ENCODE measurements at places on chromosomes 2 and 18.

- DNase-seq, result no peak
Observed at GRCh38 chr2:150109028-150109427, 378.4 kb downstream of the RND3 start.

GRCh38 chr18:933082-933481, 28.4 kb downstream of the ADCYAP1 start:
- no peak for DNase-seq

- no peak for DNase-seq
Observed at GRCh38 chr2:25993049-25993448, 10.8 kb upstream of the KIF3C start.

DNA sequence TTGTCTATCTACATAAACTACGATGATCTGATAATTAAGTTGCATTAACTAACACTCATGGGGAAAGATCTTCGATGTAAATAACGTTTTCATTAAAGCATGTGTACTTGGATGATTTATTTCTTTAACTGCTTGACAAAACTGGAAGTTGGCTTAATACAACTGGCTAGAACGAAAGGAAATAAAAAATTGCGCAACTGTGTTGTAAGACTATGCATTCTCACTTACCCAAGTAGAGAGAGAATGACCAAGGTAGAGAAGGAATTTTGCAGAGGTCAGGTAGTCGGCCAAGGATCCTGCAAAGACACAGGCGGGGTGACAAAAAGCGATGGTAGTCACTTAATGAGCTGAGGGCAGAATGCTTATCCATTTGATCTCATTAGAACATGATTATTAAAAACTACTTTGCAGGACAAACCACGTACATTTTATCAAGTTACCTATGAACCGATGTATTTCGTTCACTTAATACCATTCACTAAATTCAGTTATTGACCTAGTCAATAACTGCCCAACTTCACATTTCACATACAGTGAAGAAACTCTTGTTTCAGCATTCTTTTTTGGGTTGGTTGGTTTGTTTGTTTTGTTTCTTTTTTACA, 900 bp downstream of the SLC40A1 start:
- DNase-seq, result no peak

DNA sequence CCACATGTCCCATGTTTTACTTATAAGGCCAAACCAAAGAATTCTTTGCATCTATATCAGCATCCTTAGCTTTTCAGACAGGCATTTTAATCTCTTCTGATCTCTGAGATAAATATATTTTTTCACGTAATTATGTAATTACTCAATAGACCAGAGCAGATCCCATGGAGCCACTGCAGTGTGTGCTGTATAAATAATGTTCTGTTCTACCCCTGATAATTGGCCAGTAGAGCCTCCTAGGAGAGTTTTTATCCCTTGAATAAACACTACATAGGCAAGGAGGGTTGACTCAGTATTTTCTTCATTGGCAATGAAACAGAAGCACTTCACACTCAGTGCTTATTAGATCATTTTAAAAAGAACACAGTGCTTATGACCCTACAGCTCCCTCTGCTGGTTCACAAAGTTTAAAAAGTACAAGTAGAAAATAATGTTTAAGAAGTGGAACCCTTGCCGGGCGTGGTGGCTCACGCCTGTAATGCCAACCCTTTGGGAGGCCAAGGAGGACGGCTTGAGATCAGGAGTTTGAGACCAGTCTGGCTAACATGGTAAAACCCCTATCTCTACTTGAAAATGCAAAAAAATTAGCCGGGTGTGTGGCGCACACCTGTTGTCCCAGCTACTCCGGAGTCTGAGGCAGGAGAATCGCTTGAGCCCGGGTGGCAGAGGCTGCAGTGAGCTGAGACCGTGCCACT, 91.9 kb downstream of the PPP1R1C start:
- DNase-seq, result peak; percentile 64

DNA sequence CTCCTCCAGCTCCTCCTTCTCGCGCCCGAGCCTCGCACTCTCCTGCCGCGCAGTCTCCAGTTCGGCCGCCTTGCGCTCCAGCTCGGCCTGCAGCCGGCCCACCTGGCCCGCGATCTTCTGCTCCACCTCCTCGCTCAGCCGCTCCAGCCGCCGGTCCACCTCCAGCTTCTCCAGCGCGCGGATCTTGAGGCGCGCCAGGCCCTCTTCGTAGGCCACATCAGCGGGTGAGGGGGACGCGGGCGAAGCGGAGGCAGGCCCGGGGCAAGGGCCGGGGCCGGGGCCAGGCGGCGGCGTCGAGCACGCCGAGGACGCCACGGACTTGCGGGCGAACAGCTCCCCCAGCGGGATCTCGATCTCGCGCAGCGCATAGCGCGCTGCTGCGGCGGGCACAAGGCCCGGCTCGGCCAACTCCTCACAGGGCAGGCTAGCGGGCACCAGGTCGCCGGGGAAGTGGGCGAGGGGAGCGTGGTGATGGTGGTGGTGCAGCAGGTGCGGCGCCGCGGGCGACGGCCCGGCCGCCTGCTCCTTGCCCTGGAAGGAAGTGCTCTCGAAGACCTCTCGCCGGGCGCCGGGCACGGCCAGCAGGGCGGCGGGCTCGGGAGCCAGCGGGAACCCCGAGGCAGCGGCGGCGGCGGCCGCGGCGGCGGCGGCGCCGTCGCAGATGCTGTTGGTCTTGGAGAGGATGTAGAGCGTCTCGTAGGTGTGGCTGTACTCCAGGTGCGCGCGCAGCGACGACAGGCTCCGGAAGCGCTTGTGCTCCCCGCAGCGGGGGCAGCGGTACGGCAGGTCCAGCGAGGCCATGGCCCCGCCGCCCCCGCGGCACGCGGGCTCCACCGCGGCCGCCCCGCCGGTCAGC, 15.2 kb downstream of the FBXO41 start:
- peak; percentile 70 for DNase-seq

DNA sequence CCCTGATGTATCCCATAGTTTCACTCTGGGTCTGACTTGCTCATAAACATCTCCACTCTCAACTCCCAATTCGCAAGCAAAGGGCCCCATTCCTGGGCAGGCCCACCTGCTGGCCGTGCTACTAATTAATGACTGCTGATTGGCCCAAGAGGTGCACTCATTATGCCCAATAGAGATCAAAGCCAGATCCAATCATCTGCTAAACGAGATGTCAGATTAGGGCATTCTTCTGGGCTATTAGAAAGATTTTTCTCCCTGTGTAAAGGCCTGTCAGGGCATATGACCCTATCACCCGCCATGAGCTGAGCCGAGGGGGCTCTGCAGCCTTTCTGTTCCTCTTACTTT, 103.4 kb upstream of the HAAO start:
- no peak for DNase-seq

- no peak for DNase-seq
Observed at GRCh38 chr2:2399396-2399795, 68.3 kb upstream of the MYT1L start.

GRCh38 chr18:31429623-31430022, 17.9 kb upstream of the DSG3 start:
- DNase-seq, result peak; percentile 70

DNA sequence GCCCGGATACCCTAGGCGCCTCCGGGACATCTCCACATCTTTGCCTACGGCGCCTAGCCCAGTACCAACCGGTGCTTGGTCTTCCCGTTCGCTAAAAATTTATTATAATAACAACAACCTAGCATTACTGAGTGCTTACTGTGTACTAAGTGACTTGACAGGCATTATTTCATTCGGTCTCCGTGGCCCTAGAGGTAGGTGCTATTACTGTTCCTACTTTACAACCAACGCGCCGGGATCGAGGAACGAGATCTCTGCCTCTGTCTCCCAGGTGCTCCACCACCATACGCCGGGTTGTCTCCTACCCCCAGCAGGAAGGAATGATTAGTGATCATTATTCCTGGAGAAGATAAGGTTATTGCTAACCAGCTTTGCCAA, 657 bp upstream of the BIN1 start:
- DNase-seq, result no peak

DNA sequence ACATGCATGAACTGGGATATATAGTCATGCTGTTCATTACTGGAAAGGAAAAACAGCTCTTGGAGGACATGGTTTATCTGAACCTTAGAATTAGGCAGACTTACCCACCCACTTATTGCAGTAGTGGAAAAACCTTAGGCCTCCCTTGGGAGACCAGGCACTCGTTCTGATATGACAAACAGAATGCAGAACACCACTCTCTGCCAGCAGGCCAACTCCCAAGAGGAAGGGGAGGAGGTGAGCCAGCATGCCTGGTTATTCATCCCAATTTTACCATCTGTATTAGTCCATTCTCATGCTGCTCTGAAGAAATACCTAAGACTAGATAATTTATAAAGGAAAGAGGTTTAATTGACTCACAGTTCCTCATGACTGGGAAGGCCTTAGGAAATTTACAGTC, 17.5 kb downstream of the C18orf63 start:
- DNase-seq, result no peak

GRCh38 chr2:150119819-150120218, 367.6 kb downstream of the RND3 start:
- DNase-seq, result no peak

DNA sequence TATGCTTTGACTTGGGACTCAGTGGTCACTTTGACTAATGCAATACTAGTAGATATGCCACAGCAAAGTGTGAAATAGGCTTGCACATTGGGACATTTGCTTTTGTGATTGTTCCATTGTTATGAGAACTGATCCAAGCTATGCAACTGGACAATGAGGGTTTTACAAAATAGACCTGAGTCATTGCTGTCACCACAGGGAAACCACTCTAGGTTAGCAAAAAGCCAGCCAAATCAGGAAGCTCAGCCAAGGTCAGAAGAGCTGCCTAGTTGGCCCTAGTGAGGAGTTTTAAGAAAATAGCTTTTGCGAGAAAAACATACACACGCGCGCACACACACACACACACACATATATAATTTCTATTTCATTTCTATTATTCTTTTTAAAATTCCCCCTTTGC, 452.4 kb upstream of the CDH7 start:
- no peak for DNase-seq

DNA sequence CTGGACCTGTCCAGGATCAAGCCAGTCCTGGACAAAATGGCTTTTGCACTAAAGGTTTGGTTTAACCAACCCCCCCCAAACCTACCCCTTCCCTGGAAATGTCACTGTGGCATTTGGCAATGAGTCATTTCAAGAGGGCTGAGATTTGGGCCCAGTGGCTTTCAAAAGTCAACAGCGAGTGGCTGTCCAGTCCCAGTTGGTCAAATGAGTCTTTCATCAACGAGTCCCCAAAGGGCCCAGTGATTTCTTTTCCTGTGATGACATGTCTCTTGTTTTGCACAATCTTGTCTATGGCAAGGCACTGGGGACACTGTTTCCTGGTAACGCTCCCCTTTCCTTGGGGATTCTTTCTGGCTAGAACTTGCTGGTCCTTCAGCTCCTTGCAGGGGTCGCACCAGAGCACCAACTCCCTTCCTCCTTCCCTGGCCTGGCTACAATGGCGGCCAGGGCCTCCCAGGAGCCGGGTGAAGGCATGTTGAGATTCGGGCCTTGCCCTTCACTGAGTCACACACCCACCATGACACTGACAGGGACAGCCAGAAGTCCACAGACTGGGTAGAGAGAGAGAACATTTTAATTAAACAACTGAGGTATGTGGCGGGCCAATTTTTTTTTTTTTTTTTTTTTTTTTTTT, 87.2 kb downstream of the SMAD7 start:
- DNase-seq, result no peak

DNA sequence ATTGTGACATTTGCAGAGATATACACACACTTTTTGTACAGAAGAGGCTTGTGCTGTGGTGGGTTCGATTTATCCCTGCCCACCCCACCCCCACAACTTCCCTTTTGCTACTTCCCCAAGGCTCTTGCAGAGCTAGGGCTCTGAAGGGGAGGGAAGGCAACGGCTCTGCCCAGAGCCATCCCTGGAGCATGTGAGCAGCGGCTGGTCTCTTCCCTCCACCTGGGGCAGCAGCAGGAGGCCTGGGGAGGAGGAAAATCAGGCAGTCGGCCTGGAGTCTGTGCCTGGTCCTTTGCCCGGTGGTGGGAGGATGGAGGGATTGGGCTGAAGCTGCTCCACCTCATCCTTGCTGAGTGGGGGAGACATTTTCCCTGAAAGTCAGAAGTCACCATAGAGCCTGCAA, 40.0 kb downstream of the STEAP3 start:
- no peak for DNase-seq

DNA sequence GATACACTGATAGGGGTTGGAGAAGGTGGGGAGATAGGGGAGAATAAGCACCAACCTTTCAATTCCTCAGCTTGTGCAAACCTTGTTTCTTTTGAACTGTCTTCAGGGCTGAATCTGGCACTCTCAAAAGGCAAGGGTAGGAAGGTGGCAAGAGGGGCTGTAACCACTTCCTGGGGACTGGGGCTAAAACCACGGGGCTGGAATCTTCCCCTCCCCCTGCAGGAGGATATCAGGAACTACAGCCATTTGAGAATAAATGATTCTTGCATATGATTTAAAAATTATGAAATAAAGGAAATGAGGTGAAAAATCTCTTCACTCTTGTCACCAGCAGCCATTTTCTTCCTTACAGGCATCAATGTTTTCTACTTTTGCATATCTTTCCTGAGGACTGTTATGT, 50.8 kb downstream of the ATOH8 start:
- no peak for DNase-seq

GRCh38 chr18:34926683-34927082, 114.5 kb upstream of the MAPRE2 start:
- no peak for DNase-seq

- peak; percentile 70 for DNase-seq
Observed at GRCh38 chr18:54192900-54193299, 31.6 kb downstream of the MBD2 start.

DNA sequence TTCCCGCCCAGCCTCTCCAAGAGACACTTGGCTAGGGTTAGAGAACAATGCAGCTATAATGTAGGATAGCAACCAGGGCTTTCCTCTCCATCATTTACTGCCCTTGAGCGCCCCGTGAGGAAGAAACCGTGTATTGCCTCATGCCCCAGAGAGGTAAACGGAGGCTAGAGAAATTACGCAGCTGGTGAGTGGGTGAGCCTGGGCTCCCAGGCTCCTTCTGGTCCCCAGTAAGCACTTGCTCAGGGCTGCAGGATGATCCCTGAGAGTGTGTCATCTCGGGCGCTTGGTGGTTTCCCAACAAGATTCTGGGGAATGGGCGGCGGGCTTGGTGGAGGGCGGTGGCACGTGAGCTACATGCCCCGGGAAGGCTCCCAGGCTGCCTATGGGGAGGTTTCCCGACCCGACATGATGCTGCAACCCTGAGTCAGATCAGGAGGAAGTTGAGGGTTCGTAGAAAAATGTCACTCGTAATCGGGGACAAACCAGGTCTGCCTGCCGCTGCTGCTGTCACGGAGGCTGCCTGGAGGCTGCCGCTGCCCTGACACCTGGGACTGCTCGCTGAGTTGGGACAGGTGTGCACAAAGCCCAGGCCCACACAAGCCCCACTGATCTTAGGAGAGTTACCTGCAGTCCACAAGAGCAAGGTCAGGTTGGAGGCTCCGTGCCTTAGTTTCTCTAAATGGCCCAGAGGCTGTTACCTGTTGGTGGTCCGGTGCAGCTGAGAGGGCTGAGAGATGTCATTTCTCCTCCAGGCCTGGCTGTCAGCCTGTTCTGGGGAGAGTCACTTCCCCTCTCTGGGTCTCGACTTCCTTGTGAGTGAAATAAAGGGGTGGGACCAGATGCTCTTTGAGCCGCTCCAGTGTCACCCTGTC, at the start of gene GPR55:
Gene GPR55, minus strand, starts transcription at position 773 of the 872 bp plus-strand sequence. CDS start 14,280 bp downstream, outside the sequence.
- DNase-seq, result no peak

- DNase-seq, result no peak
Observed at GRCh38 chr2:202112041-202112440, 39.0 kb downstream of the KIAA2012 start.
